ENCODE measurements at places on chromosomes 4 and X.
A peak's percentile ranks its signal among the peaks of the same experiment; 100 is the strongest.

DNA sequence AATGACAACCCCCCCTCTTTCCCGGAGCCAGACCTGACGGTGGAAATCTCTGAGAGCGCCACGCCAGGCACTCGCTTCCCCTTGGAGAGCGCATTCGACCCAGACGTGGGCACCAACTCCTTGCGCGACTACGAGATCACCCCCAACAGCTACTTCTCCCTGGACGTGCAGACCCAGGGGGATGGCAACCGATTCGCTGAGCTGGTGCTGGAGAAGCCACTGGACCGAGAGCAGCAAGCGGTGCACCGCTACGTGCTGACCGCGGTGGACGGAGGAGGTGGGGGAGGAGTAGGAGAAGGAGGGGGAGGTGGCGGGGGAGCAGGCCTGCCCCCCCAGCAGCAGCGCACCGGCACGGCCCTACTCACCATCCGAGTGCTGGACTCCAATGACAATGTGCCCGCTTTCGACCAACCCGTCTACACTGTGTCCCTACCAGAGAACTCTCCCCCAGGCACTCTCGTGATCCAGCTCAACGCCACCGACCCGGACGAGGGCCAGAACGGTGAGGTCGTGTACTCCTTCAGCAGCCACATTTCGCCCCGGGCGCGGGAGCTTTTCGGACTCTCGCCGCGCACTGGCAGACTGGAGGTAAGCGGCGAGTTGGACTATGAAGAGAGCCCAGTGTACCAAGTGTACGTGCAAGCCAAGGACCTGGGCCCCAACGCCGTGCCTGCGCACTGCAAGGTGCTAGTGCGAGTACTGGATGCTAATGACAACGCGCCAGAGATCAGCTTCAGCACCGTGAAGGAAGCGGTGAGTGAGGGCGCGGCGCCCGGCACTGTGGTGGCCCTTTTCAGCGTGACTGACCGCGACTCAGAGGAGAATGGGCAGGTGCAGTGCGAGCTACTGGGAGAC lies 1.6 kb downstream of the PCDH10 start:
- no peak for DNase-seq

- no peak for DNase-seq
Measured at GRCh38 chr4:15348236-15348635, 79.6 kb upstream of the C1QTNF7 start.

- no peak for DNase-seq
Measured at GRCh38 chr4:140423106-140423505, 4.3 kb downstream of the CLGN start.

DNA sequence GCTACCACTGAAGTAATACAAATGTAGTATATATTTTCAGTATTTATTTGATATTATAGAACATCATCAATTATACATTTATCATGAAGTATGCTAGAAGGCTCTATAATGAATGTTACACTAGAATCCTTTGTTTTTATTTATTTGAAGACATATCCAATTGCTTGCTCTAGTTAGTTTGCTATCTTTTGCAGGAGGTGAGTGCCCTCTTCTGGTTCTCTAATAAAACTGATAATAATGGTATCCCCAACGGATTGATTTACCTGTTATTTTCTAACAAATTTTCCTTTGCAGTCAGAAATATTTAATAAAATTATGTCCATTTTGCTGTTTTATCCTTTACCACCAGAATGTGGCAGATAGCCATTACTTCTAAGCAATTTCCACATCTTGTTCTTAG lies 274.3 kb upstream of the TACR3 start:
- peak; percentile 12 for DNase-seq

GRCh38 chr4:4689694-4690440 lies 148.0 kb upstream of the STX18 start:
- DNase-seq = no peak

GRCh38 chr4:13903061-13903460 lies 275.5 kb upstream of the BOD1L1 start:
- no peak for DNase-seq

GRCh38 chr4:124754681-124755080 lies 42.1 kb upstream of the ANKRD50 start:
- DNase-seq = no peak

DNA sequence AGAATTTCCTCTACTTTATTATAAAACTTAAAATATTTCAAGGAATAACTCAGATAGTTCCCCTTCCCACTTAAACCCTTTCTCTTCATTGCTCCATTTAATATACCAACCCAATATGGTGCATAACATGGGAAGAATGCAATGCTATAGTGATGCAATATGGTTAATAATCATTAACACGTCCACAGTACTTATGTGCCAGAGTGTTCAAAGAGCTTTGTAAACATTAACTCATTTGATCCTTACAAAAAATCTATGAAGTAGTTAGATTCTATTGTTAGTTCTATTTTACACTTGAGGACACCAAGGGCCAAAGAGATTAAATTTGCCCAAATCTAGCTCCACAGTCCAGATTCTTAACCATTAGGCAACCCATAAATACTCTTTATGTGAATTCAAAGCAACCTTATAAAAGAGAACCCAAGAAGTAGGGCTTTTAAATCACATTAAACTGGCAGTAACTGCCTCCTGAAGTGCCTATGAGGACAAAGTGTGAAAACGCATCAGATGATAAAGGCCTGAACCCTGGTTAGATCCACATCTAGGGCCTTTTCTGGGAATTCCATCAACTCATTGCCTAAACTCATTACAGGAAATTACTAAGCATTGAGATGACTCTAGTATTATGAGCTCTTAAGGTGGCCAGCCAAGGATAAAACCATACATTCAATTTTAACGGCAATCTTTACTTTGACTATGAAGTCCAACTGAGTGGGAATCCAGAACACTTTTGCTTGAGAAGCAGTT lies 94.3 kb downstream of the AREG start:
- DNase-seq = no peak

GRCh38 chrX:5672099-5672498 lies 556.6 kb downstream of the NLGN4X start:
- DNase-seq = no peak

- no peak for DNase-seq
Measured at GRCh38 chrX:69067841-69068240, 97.4 kb downstream of the PJA1 start.

DNA sequence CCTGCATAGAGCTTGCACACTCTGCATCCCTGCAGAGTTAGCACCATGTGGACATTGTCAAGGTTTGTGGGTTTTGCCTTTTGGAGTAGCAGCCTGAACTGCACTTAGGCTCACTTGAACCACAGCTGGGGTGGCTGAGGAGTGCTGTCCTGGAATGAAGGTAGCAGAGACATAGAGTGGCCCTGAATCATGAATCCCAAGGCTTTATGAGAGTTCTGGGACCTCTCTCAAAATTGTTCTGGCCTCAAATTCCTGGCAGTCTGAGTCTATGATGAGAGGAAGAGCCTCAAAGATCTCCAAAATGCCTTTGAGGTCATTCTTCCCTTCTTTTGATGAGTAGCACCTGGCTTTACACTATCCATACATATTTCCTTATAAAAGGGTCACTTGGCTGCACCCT lies 37.1 kb upstream of the ADH1C start:
- DNase-seq = no peak

DNA sequence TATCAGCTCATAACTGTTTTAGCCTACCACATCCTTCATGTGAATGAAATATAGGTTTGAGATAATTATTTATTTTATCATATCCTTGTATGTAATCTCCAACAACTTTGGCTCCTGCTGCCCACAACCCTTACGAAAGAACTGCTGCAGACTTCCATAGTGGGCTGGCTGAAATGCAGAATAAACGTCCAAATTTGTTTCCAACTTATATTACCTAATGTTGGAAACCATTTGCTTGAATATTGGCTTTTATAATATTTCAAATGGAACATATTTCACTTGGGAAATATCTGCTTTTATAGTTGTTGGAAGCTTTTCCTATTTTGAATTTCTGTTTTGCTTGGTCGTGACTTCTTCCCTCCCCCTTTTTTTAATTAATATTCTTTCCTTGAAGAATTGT lies 45.0 kb upstream of the ITM2A start:
- DNase-seq = no peak

- peak; percentile 84 for DNase-seq
Measured at GRCh38 chr4:4541661-4542570, at the start of gene STX18. STX18 (minus strand) TSS chr4:4542048; CDS start chr4:4541964, 84 bp downstream.

DNA sequence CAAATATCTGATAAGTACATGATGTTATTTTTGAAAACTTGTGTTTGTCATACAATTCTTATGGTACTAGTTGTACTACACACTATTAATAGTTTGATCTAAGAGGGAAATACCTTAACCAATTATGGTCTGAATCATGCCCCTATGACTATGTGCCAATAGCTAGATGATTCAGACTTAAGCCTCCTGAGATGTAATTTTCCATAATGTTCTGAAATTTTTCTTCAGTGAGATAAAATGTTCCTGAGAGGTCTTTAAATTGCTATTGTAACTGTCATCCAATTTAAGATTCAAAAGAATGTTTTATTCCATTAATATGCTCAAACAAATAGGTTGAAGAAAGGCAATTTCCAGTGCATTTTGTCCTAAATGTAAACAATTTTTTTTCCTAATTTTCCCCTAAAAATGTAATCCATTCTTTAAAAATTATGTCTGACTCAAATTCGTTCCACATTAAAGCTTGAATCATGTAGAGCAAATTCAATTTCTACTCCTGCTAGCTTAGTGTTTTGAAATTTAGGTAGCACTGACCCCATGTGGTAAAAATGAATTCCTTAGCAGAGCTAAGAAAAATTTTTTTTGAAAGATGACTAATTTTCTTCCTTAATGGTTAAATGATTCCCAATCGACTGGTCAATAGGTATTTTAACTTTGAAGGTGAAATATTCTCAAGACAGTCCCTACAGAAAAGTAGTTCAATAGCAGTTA lies 49.1 kb downstream of the APOOL start:
- DNase-seq = no peak

DNA sequence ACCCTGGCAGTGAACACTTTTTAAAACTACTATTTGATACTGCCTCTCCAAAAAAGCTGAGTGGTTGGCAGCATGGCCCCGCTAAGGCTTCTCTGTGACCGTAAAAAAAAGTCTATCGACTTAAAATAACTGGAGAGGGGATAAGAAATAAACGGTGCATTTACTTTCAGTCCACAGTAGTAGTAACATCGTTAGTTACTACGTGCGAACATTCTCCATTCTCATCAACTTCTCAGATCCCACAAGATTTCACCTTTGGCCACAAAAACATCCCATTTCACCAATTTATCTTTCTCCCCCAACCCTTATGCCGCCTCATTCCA lies 524 bp upstream of the EXOSC9 start:
- DNase-seq = no peak

DNA sequence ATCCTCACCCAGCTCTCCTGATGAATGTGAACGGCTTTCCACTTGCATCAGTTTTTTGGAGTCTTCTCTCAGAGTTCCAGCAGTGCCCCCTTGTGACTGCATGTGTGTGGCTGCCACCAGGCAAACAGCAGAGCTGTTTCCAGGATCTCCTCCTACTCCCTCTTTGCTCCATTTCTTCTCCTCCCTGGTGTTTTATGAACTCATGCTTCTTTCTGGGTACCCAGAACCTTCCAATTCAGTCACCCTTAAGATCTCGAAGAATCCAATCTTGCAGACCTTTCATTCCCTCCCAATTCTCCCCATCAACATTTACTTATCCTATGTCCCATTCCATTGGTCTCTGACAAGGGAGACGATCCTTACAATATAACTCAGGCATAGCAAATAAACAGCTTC lies 6.8 kb upstream of the TCEANC start:
- DNase-seq = peak; percentile 63

- DNase-seq = no peak
Measured at GRCh38 chr4:55553441-55554201, 6.9 kb upstream of the CLOCK start.

DNA sequence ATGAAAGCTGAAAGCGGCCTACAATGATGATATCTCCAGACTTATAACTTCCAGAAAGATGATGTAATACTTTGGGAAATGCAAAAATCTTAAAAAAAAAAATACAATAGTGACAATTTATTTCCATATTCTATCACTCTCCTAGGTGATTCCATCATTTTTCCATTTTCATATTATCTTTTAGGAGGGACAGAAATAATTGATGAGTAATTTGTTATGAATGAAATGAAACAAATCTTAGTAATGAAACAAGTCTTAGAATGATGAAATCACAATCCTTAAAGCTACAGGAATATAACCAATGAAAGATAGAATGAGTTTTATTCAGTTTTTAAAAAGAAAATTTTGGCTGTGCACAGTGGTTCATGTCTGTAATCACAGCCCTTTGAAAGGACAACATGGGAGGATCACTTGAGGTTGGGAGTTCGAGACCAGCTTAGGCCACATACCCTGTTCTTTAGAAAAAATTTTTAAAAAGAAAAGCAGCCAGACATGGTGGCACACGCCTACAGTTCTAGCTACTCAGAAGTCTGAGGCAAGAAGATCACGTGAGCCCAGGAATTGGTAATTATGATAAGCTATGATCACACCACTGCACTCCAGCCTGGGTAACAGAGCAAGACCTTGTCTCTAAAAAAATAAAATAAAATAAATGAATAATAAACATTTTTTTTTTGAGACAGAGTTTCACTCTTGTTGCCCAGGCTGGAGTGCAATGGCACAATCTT lies 21.7 kb downstream of the CLOCK start:
- DNase-seq = no peak

DNA sequence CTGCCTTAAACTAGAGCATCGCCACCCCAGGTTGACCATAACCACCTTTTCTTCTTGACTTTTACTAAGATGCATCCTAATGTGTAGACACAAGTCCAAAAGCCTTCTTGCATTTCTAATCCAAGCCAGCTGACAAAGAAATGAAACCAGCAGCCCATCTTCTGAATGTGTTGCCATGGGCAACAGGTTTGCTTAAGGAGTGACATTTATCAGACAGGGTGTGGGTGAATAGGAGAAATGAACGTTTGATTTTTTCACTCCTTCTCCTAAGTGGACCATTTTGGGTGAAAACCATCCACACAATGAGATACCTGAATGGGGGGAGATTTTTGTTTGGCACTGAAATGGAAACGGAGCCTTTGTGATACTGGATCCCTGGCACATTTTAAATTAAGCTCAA lies 72.7 kb upstream of the C4orf50 start:
- DNase-seq = no peak

- DNase-seq = no peak
Measured at GRCh38 chr4:153787061-153787560, 1.8 kb downstream of the SFRP2 start.

GRCh38 chr4:17063888-17064287 lies 165.4 kb upstream of the LDB2 start:
- DNase-seq = no peak

GRCh38 chr4:112329672-112330375 lies 32.7 kb downstream of the ALPK1 start:
- no peak for DNase-seq

DNA sequence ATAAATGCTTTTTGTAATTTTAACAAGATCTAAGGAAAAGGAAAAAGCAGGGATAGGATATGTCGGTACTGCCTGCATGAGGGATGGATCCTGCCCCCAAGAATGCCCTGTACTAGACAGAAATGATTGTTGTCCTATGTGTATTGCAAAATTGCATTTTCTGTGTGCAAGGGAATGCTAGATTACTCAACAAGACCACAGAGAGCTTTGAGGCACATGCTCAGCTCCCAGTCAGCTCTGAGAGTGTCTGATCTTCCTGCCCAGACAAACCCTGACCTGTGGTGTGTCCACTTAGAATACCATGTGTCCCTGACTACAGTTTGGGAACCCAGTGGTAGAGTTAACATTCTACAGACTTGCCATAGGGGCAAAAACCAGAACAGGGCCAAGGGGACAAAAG lies 129.2 kb upstream of the PAK3 start:
- no peak for DNase-seq

GRCh38 chr4:40918330-40918729 lies 168.6 kb downstream of the NSUN7 start:
- peak; percentile 72 for DNase-seq

GRCh38 chr4:179353786-179354185 lies 1911.5 kb upstream of the AGA start:
- no peak for DNase-seq

GRCh38 chr4:1416051-1416947 lies 10.1 kb upstream of the NKX1-1 start:
- no peak for DNase-seq
